ENCODE measurements at places on chromosomes 12 and 14.

DNA sequence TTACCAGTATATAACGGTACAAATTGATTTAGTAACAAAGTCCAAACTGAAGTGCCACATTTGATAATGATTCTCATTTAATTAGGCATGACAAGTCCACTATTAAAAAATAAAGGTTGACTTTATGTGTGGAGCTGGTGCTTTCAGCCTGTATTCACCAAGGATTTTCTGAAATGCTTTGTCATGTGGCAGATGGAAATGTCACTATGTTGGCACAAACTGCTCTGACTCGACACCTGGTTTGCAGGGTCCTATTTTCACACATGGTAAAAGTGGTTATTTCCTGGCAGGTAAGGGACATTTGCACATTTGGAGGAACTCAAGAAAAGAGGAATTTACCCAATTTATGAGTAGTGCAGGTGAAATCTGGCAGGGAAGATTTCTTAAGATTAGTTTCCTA lies 572.6 kb upstream of the MDGA2 start:
- DNase-seq, result no peak

DNA sequence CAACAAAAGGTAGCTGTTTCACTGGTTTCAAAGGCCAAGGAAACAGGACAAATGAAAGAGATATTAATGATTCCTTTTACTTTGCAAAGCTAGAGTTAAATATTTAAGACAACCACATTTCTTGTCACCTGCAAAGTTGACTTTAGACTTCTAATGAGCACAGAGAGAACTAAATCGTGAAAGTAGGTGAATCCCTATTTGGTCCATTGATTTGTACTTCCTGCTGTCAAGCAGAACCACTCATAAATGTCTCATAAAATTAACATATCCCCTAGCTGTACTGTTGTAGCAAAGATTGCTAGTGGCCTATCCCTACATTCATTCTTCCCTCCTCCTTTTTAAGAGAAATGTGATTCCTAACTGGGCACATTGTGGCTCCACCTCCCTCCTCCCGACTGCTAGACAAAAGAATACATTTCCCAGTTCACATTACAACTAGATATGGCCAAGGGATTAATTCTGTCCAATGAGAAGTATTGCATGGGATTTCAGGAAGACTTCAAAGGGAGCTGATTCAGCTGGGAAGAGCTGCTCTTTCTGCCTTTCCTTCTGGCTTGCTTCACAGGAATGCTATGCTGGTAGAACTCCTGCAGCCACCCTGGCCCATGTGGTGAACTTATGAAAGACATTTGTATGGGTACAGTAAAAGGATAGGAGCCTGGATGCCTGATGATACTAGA lies 227.5 kb upstream of the ABCD2 start:
- no peak for DNase-seq

DNA sequence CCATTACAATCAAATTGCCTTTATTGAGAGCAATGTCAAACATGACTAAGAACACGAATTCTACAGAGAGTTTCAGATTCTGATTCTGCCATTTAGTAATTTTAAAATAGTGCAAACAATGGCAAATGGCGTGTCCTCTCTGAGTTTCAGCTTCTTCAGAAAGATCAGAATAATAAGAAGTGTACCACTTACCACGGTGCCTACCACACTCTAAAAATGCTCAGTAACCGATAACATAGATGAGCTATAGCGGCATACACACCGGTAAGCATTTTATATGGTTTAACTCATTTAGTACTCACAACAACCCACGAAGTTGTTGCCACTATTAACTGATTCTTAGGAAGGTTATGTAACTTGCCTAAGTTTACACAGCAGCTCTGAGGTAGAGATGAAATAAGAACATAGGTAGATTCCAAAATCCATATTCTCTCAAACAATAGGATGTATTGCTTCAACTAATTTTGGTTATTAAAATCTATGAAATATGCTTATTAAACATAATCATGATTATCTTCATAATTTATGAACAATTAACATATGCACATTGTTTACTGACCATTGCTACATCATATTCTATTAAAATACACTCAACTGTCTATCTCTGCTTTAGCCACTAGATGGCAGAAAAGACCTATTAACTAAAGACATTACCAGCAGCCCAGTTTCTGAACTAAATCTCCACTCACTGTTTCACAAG lies 38.3 kb downstream of the SLC6A15 start:
- DNase-seq, result peak; percentile 60

- DNase-seq, result no peak
These were observed 5.9 kb upstream of the KRT1 start for GRCh38 chr12:52686063-52686462.

DNA sequence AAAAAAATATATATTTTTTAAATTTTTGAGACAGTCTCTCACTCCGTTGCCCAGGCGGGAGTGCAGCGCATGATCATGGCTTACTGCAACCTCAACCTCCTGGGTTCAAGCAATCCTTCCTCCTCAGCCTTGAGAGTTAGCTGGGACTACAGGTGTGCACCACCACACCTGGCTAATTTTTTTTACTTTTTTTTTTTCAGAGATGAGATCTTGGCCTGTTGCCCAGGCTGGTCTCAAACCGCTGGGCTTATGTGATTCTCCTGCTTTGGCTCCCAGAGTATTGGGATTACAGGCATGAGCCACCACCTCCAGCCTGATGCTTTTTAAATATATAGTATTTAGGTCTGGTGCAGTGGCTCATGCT lies 24.5 kb downstream of the MDM2 start:
- no peak for DNase-seq

DNA sequence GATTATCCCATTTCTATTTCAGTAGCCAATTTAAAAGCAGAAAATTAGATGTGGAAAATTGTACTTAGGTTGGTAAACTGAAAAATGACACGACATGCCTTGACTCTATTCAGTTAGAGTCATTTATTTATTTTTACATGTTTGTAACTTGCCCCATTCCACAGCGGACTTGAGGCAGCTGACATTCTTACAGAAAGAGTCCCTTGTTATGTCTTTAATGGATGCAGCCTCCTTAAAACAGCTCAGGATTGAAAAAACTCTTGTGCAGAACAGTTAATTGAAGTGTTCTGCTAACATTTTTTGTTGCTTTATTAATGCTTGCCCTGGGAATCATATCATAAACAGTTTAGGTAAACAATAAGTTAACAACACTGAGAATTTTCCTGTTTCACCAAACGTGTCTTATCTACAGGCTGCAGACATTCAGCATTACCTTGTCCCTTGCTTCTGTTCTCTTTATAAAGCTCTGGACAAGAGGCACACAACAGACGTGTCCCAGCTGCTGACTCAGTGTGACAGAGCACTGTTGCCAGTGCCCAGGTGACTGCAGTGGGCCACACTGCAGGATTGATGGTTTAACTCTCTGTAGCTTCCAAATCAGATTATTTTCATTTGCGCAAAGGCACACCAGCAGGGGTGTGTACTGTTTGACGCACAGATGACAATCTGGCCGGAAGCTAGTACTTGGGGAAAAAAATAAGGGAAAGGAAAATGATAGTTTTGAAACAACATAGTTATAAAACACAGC lies 101.6 kb downstream of the PELI2 start:
- peak; percentile 83 for DNase-seq
